ENCODE measurements at places on chromosomes 11 and 22.

DNA sequence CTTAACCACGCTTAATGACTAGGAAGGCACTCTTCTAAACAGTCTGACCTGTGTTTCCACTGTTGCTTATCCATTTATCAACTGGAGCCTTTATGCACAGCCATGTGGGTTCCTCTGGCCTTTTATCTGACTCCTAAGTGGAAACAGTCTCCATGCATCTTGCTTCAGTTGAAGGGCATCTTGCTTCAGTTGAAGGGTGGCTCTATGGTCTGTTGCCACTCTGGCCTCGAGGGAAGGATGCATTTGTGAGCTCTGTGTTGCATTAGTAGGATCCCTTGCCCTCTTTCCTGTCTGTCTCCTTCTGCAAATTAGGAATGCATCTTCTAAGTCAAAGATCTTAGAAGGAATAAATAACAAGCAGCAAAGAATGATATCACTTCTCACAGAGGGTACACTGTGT lies 25.8 kb upstream of the C11orf96 start:
- DNase-seq, result no peak

DNA sequence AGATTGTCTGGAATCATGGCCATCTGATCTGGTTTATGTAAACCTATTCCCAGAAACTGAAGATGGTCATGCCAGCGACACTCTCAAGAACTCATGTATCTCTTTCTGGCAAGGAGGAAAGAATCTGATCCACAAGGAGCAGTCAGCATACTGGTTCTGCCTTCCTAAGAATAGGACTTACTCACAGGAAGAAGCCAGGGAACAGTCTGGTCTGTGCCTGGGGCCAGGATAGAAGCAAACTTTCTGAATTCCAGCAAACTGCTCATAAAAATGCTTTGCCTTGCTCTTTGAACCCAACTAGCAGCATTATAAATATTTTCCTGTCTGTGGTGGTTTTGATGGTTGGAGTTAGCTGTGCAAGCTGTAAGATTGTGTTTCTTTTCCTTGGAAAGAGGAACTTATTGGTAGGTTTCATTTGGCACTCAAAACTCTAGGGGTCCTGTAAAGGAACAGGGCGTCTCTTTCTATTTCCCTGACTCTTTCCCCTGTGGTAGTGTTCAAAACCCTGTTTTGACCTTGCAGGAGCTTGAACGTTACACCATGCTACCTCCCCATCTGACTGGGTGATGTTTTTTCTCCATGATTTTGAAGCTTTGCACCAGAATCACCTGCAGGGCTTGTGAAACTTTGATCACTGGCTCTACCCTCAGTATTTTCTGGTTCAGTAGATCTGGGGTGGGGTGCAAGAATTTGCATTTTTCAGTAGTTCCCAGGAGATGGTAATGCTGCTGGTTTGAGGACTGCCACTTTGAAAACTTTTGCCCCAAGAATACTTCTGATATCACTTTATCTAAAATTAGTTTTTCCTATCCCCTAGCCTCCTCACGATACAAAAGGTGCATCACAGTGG lies 627.8 kb upstream of the ANO5 start:
- no peak for DNase-seq

DNA sequence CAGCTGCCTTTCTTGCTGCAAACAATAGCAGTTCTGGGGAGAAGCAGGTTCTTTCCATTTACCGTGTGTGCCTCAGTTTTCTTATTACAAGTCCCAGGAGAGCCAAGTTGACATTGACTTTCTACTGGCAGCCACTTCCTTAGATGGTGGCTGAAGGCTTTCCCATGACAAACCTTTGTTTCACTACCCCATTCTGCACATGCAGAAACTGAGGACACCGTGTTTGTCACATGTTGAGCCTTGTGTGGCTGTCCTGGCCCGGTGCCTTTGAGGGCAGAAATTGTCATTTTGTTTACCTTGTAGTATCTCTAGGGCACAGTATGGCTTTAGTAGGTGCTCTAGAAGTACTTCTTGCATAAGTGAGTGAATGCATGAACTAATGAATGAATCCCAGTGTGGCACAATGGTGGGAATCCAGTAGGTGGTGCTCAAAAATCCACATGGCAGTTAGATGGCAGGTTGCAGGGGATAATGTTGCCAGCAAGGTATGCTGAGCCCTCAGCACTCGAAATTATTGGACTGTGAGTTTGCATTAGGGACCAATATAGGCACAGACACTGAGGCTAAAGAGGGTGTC lies 101.6 kb downstream of the CSNK2A3 start:
- DNase-seq, result no peak

GRCh38 chr11:29027436-29027835 lies 919.2 kb downstream of the METTL15 start:
- DNase-seq, result no peak

DNA sequence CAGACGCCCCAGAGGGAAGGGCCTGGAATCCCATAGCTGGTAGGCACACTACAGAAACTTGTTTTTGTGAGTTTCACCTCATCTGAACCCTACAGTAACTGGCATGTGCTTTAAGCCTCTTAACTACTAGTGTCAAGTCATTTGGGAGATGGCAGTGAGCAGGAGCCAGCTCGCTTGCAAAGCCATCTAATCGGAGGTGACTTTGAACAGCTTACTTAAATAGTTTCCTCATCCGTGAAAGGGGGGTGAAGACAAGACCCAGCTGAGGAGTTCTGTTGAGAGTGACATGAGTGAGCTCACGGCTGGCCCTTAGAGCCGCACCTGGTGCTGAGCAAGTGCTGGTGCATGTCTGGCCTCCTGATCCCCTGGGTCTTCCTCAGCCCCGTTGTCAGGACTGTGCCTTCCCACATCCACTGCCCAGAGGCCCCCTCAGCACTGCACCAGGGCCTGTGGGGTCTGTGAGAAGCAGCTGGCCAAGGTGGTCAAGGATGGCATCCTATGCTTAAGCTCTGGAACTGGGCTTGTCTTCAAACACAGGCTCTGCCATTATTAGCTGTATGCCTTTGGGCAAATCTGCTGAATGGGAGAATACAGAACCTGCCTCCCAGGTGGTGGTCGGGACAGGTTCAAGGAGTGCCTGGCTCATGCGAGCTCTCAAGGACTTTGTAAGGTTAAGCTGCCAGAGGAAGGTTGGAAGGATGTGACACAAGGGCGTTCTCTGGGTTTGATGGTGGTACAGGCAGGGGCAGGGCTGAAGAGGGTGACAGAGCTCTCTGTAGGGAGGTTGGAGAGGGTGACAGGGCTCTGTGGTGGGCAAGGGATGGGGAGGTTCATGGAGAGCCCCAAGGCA lies 27.3 kb downstream of the INCENP start:
- no peak for DNase-seq
